Thymus (tissue), 14 donors: ENCODE measurements at places on chromosomes 3 and 15.

GRCh38 chr15:98083203-98083910 lies 122.9 kb downstream of the ARRDC4 start:
- no peaks in the 10 kb centered on the region for H3K36me3 ChIP-seq
- no peak overlapping the region for H3K27ac ChIP-seq
- no peak for DNase-seq
- no peak overlapping the region for H3K4me3 ChIP-seq

- H3K36me3 ChIP-seq: no peaks in the 10 kb centered on the region
- peak; percentile 38 for DNase-seq
- H3K27ac ChIP-seq: no peak overlapping the region
- no peaks in the 10 kb centered on the region for H3K4me1 ChIP-seq
- H3K4me3 ChIP-seq: no peak overlapping the region
- H3K27me3 ChIP-seq: no peaks in the 10 kb centered on the region
These were observed 4.6 kb upstream of the EPB42 start for GRCh38 chr15:43225201-43225949.

DNA sequence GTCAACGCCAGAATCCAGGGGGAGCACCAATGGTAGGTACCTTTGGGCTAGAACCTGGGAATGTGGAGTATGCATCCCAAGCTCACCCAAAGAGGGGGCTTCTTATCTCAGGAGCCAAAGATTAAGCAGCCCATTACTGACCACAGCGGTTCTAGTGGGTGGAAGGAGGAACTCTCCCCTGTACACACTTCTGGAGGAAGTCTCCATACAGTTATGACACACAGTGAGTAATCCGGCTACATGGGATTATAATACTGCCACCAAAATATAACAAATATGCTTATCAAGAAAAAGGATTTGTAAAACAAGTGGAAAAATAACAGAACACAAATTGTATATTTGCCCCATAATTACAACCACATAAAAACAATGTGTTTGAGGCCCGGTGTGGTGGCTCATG lies 8.4 kb downstream of the MYO1E start:
- no peaks in the 10 kb centered on the region for H3K4me1 ChIP-seq
- no peak overlapping the region for H3K4me3 ChIP-seq
- H3K27ac ChIP-seq: no peak overlapping the region
- H3K36me3 ChIP-seq: no peaks in the 10 kb centered on the region
- peaks cover 4% of the 10 kb centered on the region for H3K27me3 ChIP-seq

GRCh38 chr3:34005886-34006285 lies 207.5 kb downstream of the PDCD6IP start:
- H3K27me3 ChIP-seq: no peaks in the 10 kb centered on the region
- no peak overlapping the region for H3K4me3 ChIP-seq
- no peak for DNase-seq
- H3K36me3 ChIP-seq: no peaks in the 10 kb centered on the region
- no peaks in the 10 kb centered on the region for H3K4me1 ChIP-seq

GRCh38 chr15:60713119-60714084 lies 234.5 kb upstream of the ICE2 start:
- no peaks in the 10 kb centered on the region for H3K36me3 ChIP-seq
- no peak overlapping the region for H3K27ac ChIP-seq
- no peak overlapping the region for H3K4me3 ChIP-seq

DNA sequence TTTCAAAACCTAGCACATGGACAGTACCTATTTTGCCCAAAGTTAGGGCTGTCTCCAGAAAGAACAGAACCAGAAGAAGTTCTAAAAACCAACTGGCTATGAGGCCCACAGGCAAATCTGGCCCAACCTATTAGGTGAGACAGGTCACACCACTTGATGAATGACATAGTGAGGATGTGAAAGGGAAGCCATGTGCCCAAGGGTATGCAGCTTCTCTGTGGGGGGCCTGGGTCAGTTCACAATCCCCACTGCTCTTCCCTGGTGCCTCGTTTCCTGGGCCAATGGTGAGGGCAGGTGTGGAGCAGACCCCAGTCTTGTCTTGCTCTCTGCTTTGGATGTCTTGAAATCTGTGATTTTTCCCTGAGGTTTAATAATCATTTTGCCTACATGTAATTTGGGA lies 8.9 kb downstream of the INSYN1 start:
- no peak overlapping the region for H3K27ac ChIP-seq
- no peaks in the 10 kb centered on the region for H3K4me1 ChIP-seq
- no peak overlapping the region for H3K4me3 ChIP-seq
- peaks cover 31% of the 10 kb centered on the region for H3K27me3 ChIP-seq
- H3K36me3 ChIP-seq: no peaks in the 10 kb centered on the region

DNA sequence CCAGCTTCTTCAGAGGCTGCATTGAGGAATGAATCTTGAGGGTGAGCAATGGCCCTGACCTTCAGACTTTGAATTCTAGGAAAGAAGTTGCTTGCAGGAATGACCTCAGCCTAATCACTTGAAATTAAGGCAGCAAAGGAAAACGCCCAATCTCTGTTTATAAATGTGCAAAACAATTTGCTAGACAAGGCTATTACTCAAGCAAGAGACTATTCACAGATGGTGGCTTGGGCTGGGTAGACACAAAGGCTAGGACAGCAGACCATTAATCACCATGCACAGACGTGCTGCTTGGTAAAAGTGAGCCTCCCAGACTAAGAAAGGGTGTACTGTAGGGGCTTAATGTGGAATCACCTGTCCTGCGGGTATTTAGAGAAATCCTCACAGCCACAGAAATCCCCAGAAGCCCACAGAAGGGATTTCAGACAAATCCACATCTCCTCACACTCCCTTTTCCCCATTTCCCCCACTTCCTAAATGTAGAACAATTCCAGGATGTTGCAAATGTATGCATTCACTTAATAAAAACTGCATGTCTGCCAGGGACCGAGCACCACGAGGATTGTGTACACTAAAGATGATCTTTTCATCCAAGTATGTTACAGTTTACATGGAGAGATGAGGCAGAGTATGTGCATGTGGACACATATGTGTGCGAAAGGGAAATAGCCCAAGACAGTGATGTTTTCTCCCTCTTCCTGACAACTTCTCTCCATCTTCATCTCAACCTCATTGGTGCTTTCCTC lies 259.5 kb downstream of the THSD4 start:
- no peaks in the 10 kb centered on the region for H3K27me3 ChIP-seq
- no peak for DNase-seq
- H3K4me1 ChIP-seq: no peaks in the 10 kb centered on the region
- H3K27ac ChIP-seq: no peak overlapping the region
- no peaks in the 10 kb centered on the region for H3K36me3 ChIP-seq

DNA sequence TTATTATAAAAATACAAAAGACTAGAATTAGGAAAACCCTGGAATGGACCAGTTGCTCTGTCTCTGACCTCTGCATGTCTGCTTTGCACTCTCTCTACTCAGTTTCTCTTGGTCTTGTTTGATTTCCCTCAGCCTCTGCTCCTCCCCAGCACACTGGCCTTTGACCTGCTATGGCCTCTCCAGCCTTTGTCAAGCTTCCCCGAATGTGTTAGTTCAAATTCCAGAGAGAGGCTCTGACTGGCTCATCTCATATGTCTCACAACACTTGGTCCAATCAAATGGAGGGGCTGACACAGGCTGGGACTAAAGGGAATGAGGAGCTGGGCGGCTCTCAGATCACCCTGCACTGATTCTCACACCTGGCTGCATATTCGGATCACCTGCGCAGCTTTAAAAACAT lies 52.4 kb upstream of the CMTM8 start:
- no peaks in the 10 kb centered on the region for H3K36me3 ChIP-seq
- DNase-seq: no peak
- H3K27me3 ChIP-seq: no peaks in the 10 kb centered on the region
- no peak overlapping the region for H3K4me3 ChIP-seq
- no peaks in the 10 kb centered on the region for H3K4me1 ChIP-seq

DNA sequence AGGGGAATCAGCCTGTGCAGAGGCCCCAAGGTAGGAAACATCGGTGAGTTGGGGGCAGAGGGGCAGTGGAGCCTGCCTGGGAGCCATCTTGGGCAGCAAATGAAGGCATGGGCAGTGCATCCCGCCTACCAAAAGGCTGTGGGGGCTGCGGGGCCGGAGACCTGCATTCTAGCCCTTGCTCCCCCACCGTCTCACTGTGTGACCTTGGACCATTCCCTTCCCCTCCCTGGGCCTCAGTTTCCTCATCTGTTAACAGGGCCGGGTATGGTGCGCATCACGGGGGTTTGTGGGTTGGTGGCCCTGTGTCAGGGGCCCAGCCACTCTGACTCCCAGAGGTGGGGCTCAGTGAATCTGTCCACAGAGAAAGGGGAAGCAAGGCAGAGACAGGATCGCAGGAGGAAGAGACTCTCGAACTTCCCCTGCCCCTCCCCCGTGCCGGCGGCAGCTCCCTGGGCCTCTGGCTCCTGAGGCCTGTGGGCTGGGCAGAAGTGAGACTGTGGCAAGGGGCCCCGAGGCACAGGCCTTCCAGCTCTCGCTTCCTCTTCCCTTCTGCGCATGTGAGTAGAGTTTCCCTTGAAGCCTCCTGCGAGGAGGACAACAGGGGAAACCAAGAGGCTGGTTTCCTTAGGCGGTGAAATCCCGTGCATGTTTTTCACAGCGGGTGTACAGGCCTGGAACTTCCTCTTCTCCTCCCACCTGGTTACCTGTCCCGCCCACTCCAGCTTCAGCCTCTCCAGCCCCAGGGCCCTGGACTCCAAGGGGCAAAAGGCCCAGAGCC lies 42.9 kb downstream of the IDH2 start:
- peak; percentile 65 for DNase-seq
- H3K27me3 ChIP-seq: no peaks in the 10 kb centered on the region
- peaks cover 88% of the 10 kb centered on the region for H3K4me1 ChIP-seq

- H3K36me3 ChIP-seq: no peaks in the 10 kb centered on the region
- H3K27me3 ChIP-seq: no peaks in the 10 kb centered on the region
- no peak for DNase-seq
These were observed 61.8 kb downstream of the GLDN start for GRCh38 chr15:51403072-51403878.

- H3K36me3 ChIP-seq: no peaks in the 10 kb centered on the region
- H3K4me1 ChIP-seq: peaks cover 2% of the 10 kb centered on the region
- DNase-seq: no peak
- H3K27ac ChIP-seq: no peak overlapping the region
- no peaks in the 10 kb centered on the region for H3K27me3 ChIP-seq
These were observed 175.9 kb downstream of the RPLP1 start for GRCh38 chr15:69628256-69629093.

DNA sequence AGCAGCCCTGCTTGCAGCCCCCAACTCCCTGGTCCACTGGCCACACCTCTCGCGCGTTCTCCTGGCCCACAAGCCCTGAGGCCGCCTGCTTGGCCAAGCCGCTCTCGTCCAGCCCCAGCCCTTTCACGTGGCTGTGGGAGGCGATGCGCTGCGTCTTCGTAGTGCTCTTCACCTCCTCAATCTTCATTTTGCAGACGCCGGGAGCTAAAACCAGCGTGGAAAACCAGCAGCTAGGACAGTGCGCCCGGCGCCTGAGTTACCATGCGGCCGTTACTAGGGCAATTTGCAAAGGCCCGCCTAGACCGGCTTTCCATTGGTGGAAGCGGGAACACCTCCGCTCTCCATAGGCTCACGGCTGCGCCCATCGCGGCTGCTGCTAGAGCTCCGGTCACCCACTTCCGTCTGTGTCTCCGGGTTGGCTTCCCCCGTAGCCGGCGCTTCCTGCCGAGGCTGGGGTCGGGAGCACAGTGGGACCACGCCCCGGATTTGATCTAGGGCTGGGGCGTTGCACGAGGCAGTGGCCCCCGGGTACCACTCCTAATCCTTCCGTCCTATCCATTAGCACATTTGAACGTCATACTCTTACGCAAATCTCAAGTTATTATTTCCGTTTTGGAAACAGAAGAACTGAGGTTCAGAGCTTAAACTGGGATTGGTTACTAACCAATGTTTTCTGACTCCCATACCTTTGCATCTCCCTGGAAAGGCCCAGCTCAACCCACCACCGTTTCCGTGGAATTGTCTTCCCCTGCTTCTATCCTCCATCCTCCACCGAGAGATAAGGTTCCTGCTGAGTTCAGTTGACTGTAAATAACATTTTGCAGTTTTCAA lies at the start of gene RUVBL1:
Gene RUVBL1, minus strand, starts transcription at position 275 of the 831 bp plus-strand sequence. Its CDS starts 88 bp downstream, at position 187.
- peak; percentile 85 for DNase-seq
- peaks cover 12% of the 10 kb centered on the region for H3K4me1 ChIP-seq
- no peaks in the 10 kb centered on the region for H3K27me3 ChIP-seq
- H3K27ac ChIP-seq: no peak within 1 kb of the TSS
- peaks cover 12% of the 10 kb centered on the region for H3K36me3 ChIP-seq
- peak within 1 kb of the TSS; percentile 85 for H3K4me3 ChIP-seq

DNA sequence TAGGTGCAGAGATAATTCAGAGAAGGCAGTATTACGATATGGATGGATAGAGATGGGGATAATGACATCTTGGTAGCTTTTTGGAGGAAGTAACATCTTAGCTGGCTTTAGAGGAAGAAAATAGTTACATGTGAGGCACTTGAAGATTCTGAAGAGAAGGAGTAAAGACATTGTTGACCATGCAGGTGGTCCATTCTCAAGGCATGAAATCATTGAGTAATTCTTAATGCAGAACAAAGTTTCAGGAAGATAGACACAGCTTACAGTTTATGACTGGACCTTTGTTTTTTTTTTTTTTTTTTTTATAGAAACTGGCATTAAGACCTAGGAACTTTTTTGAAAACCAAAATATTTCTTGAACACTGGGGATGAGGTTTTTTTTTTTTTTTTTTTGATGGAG lies 28.2 kb downstream of the MBNL1 start:
- peaks cover 19% of the 10 kb centered on the region for H3K36me3 ChIP-seq
- no peak overlapping the region for H3K27ac ChIP-seq
- H3K4me1 ChIP-seq: peaks cover 12% of the 10 kb centered on the region
- DNase-seq: no peak
- H3K27me3 ChIP-seq: no peaks in the 10 kb centered on the region
- H3K4me3 ChIP-seq: no peak overlapping the region

DNA sequence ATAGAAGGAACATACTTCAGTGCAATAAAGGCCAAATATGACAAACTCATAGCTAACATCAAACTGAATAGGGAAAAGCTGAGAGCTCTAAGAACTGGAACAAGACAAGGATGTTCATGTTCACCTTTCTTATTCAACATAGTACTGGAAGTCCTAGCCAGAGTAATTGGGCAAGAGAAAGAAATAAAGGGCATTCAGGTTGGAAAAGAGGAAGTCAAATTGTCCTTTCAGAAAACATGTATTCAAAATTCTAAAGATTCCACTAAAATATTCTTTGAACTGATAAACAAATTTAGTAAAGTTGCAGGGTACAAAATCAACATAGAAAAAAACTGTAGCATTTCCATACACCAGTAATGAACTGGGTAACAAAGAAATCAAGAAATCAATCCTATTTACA lies 12.2 kb upstream of the ZNF197 start:
- no peaks in the 10 kb centered on the region for H3K36me3 ChIP-seq
- DNase-seq: no peak
- no peaks in the 10 kb centered on the region for H3K4me1 ChIP-seq
- no peak overlapping the region for H3K4me3 ChIP-seq
- H3K27ac ChIP-seq: no peak overlapping the region
